ENCODE measurements at places on chromosomes 3 and 15.

DNA sequence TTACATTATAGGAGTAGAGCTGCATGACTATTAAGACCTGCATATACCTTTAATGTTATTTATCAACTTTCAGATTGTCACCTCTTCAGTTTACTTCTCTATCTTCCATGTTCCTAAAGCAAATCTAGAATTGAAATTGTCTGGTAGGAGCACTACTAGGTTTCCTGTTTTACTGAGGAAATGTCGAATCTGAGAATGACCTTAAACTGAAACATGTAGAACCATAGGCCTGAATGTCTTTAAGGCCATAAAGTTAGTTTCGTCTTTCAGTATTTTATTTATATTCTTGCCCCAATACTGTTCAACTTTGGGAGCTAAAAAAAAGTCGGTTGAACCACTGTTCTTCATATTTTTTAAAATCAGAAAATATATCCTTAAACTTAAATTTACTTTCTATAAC, 92.7 kb downstream of the IL1RAP start:
- DNase-seq, result no peak

DNA sequence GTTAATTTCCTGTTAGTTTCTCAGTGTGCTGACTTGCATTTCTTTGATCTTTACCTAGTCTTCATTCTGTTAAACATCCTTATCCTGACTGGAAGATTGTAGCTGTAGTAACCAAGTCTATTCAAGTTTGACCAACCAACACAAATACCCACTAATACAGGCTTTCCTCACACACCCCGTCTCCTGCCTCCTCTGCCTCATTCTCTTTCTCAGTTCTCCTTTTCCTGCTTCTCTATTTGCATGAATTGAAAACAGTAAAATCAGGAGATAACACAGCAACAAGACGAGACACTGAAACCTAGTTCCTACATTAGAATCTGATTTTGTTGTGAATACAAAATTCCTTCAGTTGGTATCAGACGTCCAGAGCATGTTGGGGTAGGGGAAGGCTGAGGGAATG, 116.9 kb upstream of the ARPP21 start:
- no peak for DNase-seq

DNA sequence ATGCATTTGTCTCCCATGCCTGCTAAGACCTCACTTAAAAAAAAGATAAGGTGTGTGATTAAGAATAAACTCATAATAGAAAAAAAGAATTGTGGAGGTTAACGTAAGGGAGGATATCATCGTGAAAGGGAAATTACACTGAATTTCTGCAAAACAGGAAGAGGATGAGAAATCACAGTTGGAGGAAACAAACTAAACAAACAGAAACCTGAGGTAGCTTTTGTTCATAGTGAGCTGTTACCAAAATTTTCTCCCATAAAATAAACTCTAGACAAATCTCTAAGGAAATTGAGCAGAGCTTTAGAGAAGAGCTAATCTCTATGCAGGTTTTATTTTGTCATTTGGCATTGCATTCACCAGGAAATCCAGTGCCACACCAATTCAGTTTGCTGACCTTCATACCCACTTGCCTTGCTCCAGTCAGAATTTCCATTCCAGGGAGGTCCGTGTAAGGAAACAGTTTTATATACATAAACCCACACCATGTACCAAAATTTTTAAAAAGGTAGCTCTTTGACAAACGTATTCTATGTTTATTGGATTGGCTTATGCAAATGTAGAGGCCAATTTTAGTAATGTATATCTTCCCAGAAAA, 231.2 kb downstream of the MBNL1 start:
- no peak for DNase-seq

- DNase-seq, result no peak
Measured at GRCh38 chr3:151690645-151691044, 43.1 kb upstream of the AADACL2 start.

GRCh38 chr3:146626403-146627122, 21.4 kb upstream of the PLSCR5 start:
- DNase-seq, result no peak

DNA sequence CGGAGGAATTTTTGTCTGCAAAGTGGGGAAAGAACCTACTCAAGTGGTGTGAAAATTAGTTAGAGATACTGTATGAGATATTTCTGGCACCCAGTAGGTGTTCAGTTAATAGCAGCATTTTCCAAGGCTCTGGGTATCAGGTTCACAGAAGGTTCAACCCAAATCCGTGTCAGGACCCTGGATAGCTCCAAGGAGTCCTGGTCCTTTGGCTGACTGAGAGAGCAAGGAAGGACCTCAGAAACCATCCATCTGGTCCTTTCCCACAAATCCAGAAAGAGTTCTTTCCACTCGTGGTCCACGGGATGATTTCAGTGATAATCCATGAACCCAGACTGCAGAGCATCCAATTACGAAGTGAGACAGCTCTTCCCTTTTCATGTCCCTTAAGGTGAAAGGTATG, 51.4 kb downstream of the SLC6A11 start:
- no peak for DNase-seq

GRCh38 chr15:90382320-90382719, 5.7 kb upstream of the IQGAP1 start:
- DNase-seq, result no peak

GRCh38 chr3:16086690-16087089, 87.8 kb upstream of the GALNT15 start:
- no peak for DNase-seq

GRCh38 chr3:114235431-114235830, 1.9 kb downstream of the ZNF80 start:
- no peak for DNase-seq

DNA sequence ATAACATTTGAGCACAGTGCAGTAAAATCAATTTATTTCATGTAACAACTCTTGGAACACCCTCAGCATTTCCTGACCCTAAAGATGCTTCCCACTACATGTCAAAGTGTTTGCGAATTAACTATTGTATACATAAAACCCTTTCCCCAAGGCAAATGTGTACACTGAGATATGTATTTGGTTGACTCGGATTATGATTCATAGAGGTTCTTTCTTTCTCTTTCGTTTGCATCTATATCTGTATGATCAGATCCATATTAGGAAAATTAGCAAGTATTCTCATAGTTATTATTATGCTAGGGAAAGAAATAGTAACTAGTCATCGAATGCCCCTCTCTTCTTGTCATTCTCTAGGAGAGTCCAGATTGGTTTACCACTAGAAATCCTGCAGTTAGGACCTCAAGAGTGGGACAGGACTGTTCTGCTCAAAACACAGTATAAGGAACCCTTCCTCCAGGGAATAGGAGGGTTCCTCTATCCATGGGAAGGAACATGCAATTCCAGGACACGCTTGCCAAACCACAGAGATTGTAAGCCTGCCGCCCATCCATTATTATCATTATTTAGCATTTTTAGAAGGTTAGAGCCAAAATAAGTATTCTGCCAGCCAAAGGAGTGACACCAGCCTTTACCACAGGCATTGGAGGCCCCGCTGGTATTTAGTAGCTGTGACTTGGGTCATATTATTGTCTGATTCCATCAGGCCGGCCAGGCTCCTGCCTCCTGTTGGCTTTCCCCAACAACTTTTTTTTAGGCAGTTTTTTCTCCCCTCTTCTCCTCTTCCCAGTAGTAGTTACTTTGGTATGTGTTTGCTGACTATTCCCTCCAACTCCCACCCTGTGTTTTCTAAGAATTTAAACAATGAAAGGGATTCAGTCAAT, 100.7 kb downstream of the GALK2 start:
- no peak for DNase-seq

- DNase-seq, result no peak
Measured at GRCh38 chr3:183460081-183461055, 31.9 kb upstream of the MCF2L2 start.

GRCh38 chr3:60017631-60018030, 967.8 kb upstream of the CFAP20DC start:
- DNase-seq, result no peak

DNA sequence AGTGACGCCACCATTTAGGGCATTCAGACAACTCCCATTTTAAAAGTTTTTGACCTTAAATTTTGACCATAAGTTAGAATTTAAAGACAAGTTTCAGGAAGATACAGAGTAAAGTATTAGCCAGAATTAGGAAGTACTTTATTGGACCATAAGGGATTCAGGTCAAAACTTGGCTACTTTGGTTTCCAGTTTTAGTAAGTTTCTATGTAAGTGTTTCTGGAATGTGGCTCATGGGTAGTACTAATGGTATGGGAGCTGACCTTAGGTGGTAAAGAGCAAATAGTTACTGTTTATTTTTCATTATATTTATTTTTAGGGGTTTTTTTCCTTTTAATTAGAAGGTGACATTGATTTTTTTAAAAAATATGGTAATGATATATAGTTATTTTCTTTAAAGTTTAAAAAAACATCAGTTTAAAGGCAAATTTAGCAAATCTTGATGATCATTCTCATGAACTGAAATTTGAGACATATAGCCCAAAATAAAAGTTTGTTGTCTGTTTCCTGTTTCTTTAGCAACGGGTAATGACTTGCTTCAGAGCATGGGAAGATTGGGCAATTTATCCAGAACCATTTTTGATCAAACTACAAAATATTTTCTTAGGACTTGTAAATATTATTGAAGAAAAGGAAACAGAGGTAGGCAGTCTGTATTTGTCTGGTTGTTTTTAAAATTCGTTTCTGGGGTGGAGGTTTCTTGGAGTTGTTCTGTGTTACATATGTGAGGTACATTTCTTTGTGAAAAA, 34.3 kb downstream of the U2SURP start:
- no peak for DNase-seq

DNA sequence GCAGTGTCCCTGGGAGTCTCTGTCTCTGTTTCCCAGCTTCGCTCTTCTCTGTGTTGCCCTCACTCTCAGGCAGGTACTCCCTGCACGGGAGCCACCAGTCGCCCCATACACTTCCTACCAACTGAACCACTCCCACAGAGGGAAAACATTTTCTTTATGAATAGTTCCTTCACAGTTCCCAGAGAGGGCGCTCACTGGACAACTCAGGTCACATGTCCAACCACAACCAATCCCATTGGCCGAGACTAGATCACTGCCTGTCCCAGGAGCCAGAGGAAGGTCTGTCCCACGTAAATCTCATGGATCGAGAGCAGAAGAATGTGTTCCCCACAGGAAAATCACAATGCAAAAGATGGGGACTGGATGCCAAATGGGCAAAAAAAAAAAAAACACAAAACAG, 26.1 kb downstream of the GRK7 start:
- DNase-seq, result no peak

DNA sequence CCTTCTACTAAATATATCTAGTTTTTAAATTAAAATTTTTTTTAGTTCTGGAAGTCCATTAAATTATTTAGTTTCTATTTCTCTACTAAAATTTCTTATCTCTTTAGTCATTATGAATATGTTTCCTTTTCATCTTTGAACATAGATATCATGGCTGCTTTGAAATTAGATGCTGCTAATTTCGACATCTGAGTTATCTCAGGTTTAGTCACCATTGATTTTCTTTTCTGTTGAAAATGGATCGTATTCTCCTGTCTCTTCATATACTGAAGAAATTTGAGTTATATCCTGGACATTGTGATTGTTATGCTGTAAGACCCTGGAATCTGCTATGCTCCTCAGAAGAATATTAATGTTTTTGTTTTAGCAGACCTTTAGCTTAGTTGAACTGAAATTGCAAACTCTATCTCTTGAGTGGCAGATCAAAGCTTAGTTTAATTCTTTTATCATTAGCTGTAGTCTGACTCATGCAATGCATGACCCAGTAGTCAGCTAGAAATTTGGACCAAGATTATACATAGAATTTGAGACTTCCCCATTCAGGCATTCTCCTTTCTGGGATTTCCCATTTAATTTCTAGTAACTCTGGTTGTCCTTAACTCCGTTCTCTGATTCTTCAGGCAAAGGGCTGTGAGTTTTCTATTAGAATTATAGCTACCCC, 439.8 kb upstream of the IL12A start:
- DNase-seq, result no peak

DNA sequence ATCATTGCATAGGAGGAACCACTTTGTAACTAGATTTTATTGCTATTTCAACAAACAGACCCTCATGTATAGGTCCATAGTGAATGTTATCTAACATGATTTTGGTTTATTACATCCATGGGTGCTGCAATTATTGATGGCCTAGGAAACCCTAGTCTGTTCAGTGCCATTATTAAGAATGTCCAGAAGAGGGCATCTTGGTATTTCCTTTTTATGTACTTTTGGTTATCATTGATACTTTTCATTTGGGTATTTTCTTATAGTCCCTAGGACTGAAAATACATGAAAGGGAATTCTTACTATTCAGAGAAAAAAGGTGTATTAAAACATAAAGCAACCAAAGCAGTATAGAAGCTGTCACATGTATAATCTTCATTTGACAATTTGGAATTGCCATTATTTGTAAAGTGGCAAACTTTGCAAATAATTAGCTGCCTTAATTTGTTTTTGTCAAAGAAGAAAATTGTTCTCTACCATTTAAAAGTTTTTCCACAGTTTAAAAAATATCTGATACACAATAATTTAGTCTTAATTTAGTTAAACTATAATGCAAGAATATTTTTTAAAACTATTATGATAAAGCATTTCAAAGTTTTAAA, 48.7 kb downstream of the CNOT10 start:
- DNase-seq, result peak; percentile 3

GRCh38 chr3:74845081-74845480, 230.6 kb upstream of the CNTN3 start:
- no peak for DNase-seq

DNA sequence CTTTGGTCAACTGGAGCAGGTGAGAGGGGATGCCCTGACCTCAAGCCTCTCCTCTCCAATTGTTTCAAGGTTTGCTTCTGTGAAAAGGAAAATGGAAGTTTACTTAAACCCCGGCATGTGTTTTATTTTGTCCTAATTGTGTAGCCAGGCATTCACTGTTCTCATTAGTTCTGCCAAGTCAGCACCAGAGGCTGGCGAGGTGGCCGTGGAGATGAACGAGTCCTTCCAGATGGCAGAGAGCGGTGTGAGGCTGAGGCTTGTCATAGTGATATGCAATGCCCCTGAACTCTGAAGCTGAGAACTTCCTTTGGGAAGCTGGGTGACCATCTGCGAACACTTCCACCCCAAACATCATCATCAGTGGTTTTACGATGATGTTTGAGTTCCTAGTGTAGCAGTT, 199.6 kb downstream of the TJP1 start:
- no peak for DNase-seq

GRCh38 chr15:63514531-63514943, 10.1 kb downstream of the USP3 start:
- no peak for DNase-seq

GRCh38 chr3:188111002-188111584, 42.9 kb upstream of the LPP start:
- DNase-seq, result no peak

DNA sequence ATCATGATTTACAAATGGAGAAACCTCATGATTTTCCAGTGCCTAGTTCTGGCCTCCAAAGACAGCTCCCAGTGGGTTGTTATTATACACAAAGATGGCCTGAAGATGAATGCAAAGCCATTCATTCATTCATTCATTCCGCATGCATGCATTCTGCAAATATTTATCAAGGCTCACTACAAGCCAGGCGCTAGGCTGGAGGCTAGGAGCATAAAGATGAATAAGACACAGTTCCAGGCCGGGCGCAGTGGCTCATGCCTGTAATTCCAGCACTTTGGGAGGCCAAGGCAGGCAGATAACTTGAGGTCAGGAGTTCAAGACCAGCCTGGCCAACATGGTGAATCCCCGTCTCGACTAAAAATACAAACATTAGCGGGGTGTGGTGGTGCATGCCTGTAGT, 2.4 kb upstream of the PSMD2 start:
- no peak for DNase-seq

Measured in naive thymus-derived CD4-positive, alpha-beta T cell (primary cell).